Calu3 (cell line): ENCODE measurements at places on chromosomes 2 and 18. TPM values are rescaled to one million over a fixed set of nuclear protein-coding genes. Genes with fewer than 3 reads are reported as not detected.

AMER3 gene
- total RNA-seq: not detected in 2 replicates

GRCh38 chr2:151177756-151178155 lies 83.9 kb downstream of the RBM43 start:
- DNase-seq: no peak

DNA sequence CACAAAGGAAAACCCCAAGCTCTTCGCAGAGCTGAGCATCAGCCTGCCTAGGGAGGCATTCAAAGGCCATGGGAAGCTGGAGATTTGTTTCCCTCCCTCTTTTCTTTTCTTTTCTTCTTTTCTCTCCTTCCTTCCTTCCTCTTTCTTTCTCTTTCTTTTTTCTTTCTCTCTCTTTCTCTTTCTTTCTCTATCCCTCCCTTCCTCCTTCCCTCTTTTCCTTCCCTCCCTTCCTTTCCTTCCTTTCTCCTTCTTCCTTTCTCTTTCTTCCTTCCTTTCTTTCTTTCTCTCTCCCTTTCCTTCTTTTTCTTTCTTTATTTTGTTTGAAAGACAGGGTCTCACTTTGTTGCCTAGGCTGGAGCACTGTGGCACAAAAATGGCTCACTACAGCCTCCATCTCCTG lies 168.4 kb upstream of the ARL4C start:
- DNase-seq: no peak

ITGB6 gene
- 50.0 and 84.8 TPM in 2 replicates for total RNA-seq

GRCh38 chr18:55934821-55935220 lies 346.8 kb upstream of the TCF4 start:
- no peak for DNase-seq

DNA sequence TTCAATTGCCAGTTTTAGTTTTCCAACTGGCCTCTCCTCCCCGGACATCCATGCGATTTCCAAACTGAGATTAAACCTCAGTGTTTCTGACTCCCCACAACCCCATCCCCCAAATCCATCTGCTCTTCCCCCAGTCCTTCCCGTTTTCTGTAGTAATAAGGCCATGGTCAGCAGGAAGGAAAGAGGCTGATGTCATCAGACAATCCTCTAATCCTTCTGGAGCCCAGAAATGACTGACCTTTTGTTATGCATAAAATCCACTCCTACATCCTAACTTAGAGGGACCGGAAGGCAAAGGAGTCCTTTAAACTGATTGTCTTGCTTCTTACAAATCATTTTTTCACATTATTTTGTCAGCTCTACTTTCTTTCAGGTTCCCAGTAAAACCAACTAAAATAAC lies 155.8 kb downstream of the INO80D start:
- DNase-seq: no peak

GRCh38 chr2:30627151-30627550 lies 180.1 kb downstream of the CAPN13 start:
- DNase-seq: no peak

- DNase-seq: no peak
These were observed 290.5 kb downstream of the PARD3B start for GRCh38 chr2:204835786-204836185.

MMADHC gene
- total RNA-seq: 88.4 and 89.8 TPM in 2 replicates

DNA sequence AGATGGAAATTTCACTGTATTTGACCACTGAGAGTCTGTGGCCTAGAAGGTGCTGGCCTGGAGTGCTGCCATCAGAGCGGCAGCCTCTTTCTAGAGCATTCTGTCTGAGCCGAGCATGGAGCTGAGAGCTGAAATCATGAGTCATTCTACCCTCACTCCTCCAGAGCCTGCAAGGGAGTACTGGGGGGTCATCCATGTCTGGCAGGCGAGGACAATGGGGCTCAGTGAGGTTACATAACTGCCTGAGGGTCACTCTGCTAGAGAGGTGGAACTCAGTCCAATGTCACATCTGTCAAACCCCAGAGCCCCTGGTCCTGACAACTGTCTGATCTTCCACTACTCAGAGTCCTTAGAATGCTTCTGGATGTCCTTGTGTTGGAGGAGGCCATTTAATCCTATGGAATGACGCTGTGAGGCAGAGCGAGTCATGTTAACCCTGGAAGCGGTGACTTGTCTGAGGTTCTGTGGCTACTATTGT lies 65.3 kb downstream of the HAUS1 start:
- DNase-seq: no peak

EGR4 gene
- 0.68 and 0.81 TPM in 2 replicates for total RNA-seq
